ENCODE measurements at places on chromosomes 2 and 18.

- DNase-seq = no peak
These were observed 4.6 kb downstream of the CXCR4 start for GRCh38 chr2:136113209-136113971.

- no peak for DNase-seq
These were observed 43.8 kb downstream of the ARL6IP6 start for GRCh38 chr2:152762202-152762601.

DNA sequence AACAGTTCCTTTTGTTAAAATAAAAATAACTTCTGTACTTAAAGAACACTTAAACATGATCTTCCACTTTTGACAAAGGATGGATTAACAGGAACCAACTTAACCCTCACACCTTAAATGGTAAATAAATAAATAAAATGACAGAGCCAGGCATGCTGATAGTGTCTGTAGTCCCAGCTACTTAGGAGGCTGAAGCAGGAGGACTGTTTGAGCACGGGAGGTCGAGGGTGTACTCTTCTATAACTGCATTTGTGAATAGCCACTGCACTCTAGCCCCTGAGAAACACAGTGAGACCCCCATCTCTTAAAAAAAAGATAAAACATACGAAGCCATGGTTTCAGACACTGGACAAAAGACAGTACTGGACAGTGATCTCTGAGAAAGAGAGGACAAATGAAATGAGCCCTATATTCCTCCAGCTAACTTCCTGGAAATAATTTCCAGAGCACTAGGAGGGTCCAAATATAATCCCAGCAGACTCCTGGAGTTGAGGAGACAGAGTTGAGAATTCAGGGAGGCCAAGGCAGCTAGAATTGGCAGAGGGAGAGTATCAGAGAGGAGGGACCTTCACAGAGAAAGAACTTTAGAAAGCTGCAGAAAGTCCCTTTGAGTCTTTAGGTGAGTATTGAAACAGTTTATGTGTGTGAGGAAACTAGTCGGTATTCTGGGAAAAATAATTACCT, 17.4 kb downstream of the PPP4R1 start:
- no peak for DNase-seq

GRCh38 chr2:180195847-180196246, 188.8 kb upstream of the CWC22 start:
- DNase-seq = no peak

DNA sequence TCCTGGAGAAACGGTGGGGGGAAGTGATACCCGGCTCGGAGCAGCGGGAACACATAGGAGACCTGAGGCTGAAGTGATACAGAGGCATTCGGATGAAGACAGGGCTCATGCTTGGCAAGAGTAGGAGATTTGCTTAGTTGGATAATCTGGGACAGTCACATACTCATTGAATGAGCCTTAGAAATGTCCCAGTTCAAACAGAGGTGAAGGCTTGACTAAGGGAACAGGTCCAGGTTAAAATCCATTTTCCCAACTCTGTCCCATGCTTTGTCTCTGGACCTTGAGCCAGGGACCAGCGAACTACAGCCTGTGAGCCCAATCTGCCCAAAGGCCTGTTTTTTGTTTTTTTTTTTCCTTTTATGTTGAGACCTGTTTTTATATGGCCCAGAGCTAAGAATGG, 1.3 kb downstream of the UGT1A6 start:
- DNase-seq = no peak

Data from activated T-cell treated with anti-CD3 and anti-CD28 coated beads, Interleukin-2, amount 50 U/mL, for 1 hour (primary cell).